ENCODE measurements at places on chromosomes 3 and 15.

- no peak for DNase-seq
These were observed 34.7 kb downstream of the RPL22L1 start for GRCh38 chr3:170835336-170835735.

- no peak for DNase-seq
These were observed 87.6 kb upstream of the TLE3 start for GRCh38 chr15:70185251-70185711.

DNA sequence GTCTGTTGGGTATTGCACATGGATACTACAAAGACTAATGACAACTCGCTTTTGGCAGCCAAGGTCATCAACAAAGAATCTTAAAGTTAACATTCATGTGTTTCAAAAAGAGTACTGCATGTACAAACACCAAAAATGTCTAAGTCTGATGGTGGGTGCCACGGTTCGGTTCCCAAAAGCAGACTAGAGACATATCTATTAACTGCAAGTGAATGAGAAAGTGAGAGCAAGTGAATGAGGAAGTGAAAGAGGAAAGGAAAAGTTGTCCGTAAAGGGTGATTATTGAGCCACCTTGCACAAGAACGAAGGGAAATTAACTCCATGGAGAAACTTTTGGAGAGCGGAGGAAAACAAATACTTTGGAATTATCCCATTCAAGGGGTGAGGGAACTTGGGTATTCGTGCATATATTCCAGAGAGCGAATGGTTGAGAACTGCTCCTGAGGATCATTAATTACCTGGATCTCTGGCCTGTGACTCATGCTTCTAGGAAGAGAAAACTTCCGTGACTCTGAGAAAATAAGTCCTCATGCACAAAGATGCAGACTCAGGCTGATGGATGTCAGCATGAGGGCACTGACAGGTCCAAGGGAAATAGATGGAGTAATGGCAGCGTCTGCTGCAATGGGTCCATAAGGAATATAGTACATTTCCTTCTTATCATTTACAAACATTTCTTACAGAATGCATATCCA, 336.5 kb upstream of the TGFBR2 start:
- peak; percentile 90 for DNase-seq

DNA sequence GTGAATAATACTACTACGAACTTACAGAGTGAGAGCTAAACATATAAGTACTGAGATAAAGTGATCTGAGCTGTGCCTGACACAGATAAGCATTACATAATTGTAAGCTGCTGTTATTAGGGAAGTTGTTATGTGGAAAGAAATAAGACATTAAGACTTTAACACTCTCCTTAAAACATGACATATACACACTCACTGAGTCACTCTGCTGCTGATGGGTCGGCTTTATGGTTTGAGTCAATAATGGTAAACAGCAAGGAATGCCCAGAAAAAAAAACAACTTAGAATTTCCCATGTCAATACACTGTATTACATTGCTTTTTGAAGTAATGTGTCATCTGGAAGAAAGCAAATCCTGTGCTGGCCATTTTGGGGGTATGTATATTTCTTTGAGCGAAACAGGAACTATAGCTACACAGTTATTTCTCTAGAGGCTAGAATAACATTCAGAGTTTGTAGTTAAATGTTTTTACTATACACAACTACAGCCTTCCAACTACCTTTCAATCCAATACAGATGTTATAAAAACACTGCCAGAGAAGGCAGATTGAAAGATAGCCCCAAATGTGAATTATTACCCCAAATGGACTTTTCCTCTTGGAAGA, 22.8 kb upstream of the SPRED1 start:
- no peak for DNase-seq

DNA sequence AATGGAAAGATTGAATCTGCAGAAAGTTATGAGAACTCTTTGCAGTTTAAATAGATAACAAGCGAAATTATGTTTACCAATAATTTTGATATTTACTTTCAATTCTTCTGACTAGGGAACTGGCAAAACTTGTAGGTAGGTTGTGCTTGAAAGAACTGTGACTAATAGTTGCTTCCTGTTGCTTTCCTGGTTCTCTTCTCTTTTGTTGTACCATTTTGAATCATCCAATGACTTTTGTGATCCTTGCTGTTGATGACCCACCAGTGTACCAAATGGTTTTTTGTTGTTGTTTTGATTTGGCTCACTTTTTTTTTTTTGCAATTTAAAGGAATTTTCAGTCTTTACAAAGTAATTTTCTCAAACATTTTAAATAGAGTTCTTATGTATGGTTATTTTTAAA, 64.9 kb upstream of the DCBLD2 start:
- DNase-seq = no peak

DNA sequence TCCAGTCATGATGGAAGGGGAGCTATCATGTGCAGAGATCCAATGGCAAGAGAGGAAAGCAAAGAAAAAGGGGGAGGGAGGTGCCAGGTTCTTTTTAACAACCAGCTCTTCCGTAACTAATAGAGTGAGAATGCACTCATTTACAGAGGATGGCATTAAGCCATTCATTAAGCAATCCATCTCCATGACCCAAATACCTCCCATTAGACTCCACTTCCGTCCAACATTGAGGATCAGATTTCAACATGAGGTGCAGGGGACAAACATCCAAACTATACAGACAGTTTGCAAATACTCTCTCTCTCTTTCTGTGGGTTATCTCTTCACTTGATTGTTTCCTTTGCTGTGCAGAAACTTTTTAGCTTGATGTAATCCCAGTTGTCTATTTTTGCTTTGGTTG, 21.2 kb downstream of the ZDHHC23 start:
- no peak for DNase-seq

GRCh38 chr3:171470714-171471227, 10.6 kb upstream of the TNIK start:
- DNase-seq = no peak

GRCh38 chr3:99751649-99752048, 66.0 kb upstream of the CMSS1 start:
- DNase-seq = no peak

DNA sequence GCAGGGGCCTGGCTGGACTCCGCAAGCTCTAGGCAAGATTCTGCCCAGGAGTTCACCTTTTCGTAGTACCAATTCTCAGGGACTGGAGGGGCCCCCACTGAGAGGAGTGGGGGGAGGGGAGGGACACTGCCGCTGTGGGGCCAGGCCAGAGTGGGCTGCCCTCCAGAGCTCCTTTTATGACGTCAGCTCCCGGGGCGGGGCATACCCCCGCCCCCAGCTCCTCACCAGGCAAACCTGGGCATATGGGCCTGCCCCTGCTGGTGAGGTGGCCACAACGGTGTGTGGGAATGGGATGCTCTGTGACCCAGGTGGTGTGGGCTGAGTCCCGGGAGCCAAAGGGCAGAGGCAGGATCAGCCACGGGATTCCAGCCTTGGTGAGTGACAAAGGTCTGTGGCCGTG, 3.3 kb downstream of the DNAJB8 start:
- DNase-seq = no peak

DNA sequence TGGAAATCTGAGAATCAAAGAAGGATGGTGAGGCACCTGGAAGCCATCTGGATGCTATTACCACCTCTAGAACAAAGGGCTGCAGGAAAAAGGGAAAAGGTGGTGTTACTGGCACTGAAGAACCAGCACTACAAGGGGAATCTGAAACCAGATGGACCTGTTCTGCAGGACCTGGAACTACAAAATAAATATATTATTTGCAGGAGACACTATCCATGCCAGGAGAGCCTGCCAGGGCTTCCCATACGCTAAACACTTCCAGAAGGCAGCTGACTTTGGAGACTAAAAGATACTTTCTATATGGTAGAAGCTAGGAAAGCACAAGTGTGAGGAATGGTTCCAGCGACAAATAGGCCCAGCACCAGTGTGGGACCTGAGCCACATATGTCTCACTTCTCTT, 83.4 kb upstream of the POU1F1 start:
- DNase-seq = no peak

GRCh38 chr3:111667621-111668239, 72.6 kb upstream of the ZBED2 start:
- peak; percentile 99 for DNase-seq

- no peak for DNase-seq
These were observed 126.5 kb upstream of the BFSP2 start for GRCh38 chr3:133273346-133273745.

DNA sequence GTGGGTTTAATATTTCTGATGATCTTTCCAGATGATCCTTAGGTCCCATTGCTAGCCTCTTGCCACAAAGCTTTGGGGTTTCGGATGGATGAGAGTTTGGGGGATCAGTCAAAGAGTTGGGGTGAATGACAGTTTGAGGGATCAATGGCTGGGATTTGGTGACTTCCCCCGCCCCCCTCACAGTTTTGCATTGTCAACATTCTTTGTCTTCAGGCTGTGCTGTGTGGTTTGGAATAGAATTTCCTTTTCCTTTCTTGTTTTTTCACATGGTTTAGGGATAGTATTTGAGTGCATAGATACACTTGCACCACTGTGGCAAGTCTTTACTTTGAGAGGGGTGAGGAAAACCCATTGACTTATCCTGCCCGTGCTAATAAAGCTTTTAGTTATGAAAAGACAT, 14.3 kb downstream of the MEF2A start:
- no peak for DNase-seq

- peak; percentile 81 for DNase-seq
These were observed 44.6 kb upstream of the NEDD4 start for GRCh38 chr15:56038015-56038414.

- DNase-seq = peak; percentile 74
These were observed 220.3 kb upstream of the STT3B start for GRCh38 chr3:31312400-31312799.

DNA sequence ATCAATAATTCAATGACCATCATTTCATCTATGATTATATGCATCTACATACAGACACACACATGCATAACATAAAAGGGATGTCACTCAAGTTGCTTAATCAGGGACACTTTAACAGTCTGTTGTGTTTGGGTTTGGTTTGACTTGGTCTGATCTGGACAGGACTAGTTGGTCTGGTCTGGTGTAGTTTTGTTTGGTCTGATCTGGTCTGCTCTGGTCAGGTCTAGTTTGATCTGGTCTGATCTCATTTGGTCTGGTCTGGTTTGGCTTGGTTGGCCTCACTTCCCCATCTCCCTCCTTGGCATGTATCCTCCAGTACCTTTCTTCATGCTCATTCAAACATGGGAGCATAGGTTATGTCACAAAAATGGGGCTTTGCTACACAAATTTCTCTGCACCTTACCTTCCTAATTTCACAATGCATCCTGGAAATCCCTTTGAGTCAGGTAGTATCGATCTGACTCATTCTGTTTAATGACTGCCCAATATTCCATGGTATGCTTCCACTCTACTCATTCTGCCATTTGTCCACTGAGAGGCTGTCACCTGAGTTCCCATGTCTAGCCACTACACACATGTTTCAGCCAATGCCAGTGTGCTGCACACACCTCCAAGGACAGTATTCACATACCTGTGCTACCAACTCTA, 73.0 kb upstream of the TPM1 start:
- DNase-seq = peak; percentile 53

DNA sequence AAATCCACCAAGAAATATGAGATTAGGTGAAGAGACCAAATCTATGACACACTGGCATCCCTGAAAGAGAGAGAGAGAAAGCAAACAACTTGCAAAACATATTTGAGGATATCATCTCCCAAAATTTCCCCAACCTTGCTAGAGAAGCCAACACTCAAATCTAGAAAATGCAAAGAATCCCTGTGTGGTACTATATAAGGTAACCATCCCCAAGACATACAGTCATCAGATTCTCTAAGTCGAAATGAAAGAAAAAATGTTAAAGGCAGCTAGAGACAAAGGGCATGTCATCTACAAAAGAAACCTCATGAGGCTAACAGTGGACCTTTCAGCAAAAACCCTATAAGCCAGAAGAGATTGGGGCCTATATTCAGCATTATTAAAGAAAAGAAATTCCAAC, 622.1 kb upstream of the LMCD1 start:
- DNase-seq = no peak

DNA sequence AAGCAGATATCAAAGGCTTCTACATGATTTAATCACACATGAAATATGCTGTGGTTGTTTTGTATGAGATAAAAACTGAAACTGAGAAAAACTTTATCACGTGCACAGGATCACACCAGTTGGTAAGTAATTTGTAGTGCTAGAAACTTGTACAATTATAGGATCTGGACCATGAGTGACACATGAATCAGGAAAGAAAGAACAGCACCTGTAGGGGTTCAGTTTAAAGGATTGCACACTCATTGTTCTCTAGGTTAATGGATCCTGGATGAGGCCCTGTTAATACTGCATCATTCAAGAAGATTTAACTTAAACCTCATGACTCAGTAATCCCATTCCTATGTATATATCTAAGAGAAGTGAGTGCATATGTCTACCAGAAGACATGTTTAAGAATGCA, 87.9 kb downstream of the STT3B start:
- no peak for DNase-seq

DNA sequence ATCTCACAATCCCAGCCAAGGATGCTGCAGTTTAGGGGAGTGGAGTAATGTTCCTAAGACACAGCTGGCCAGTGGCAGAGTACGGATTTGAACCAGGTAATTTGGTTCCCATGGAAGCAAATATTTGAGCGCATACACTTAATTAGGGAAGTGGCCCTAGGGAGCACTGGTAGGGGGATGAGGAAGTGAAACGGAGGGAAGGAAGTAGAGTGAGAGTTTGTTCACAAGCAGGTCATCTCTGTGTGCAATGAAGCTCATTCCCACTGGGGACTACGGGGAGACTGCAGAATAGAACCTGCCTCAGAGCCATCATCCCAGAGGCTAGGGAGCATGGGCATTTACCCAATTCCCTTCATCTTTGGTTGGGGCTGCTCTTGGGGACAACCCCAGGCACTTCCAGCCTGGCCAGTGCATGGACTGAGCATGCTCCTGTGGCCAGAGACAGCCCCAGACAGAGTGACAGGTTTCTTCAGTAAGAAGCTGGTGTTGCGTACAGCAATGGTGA, 317.2 kb upstream of the PROK2 start:
- DNase-seq = peak; percentile 97

GRCh38 chr3:119529883-119530282, 29.5 kb downstream of the CD80 start:
- no peak for DNase-seq

DNA sequence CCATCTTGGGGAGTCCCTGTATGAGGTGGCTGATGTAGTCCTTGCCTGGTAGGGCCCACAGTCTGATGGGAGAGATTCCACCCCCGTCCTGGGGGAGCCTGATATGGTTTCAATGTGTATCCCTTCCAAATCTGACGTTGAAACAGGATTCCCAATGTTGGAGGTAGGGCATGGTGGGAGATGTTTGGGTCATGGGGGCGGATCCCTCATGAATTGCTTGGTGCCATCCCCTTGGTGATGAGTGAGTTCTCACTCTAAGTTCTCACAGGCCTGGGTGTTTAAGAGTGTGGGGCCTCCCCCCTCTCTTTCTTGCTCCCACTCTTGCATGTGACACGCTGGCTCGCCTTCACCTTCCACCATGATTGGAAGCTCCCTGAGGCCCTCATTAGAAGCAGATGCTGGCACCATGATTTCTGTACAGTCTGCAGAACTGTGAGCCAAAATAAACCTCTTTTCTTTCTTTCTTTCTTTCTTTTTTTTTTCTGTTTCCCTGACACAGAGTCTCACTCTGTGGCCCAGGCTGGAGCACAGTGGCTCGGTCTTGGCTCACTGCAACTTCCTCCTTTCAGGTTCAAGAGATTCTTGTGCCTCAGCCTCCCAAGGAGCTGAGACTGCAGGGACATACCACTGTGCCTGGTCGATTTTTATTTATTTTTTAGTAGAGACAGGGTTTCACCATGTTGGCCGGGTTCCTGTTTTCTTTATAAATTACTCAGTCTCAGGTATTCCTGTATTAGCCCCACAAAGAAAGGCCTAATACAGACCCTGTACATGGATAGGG, 28.6 kb downstream of the ITGA11 start:
- DNase-seq = no peak
